ENCODE measurements at places on chromosomes 6 and 20. TPM values are rescaled to one million over a fixed set of nuclear protein-coding genes. Genes with fewer than 3 reads are reported as not detected.

DNA sequence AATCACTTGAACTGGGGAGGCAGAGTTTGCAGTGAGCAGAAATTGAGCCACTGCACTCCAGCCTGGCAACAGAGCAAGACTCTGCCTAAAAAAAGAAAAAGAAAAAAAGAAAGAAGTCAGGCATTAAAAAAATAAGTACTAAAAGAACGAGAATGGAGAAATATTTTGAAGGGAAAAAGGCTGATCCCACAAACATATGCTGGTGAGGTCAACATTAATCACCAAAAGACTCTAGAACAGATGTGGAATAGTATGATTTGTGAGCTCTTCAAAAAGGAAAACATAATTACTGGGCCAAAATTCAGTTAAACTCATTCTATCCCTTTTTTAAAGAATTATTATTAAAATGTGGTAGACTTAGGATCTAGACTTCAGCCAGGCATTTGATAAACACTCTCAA, 61.2 kb upstream of the NRSN1 start:
- no peak for DNase-seq

DNA sequence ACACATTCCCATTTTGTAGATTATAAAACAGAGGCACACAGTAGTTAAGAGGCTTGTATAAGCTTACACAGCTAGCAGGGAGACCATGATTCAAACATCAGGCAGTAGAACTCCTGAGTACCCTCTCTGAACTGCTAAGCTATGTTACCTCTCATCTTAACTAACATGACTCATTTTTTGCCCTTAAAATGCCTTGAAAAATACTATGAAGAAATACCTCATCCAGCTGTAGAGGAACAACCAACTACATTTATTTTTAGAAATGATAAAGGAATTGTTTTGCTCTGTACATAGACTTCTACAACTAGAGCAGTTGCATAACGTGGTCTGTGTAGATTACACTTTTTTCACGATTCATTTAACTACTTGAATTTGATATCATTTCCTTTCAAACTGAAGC, 102.1 kb downstream of the FLRT3 start:
- no peak for DNase-seq

- no peak for DNase-seq
These were observed 127.6 kb downstream of the TTLL2 start for GRCh38 chr6:167452338-167453081.

Gene MYL9
- polyA plus RNA-seq: 64.9 TPM

Gene LHFPL5
- polyA plus RNA-seq: 2.0 TPM

- no peak for DNase-seq
These were observed 41.5 kb downstream of the CTCFL start for GRCh38 chr20:57483287-57484050.

Gene PDYN
- not detected for polyA plus RNA-seq

DNA sequence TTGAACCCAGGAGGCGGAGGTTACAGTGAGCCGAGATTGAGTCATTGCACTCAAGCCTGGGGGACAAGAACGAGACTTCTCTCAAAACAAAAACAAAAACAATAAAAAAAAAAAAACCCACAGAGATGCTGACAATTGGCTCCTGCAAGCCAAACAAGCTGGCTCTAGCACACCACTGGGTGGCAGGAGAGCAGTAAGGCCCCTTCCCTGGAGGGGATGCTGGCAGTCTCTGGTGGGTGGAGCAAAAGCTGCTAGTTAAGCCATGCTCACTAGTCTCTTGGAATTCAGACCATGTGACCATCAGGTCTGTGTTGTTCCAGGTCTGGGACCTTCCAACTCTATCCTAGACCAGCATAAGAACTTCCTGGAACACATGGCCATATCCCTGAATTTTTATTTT, 18.9 kb upstream of the DSN1 start:
- no peak for DNase-seq

- DNase-seq: no peak
These were observed 25.3 kb upstream of the KIAA1586 start for GRCh38 chr6:57021086-57021720.

DNA sequence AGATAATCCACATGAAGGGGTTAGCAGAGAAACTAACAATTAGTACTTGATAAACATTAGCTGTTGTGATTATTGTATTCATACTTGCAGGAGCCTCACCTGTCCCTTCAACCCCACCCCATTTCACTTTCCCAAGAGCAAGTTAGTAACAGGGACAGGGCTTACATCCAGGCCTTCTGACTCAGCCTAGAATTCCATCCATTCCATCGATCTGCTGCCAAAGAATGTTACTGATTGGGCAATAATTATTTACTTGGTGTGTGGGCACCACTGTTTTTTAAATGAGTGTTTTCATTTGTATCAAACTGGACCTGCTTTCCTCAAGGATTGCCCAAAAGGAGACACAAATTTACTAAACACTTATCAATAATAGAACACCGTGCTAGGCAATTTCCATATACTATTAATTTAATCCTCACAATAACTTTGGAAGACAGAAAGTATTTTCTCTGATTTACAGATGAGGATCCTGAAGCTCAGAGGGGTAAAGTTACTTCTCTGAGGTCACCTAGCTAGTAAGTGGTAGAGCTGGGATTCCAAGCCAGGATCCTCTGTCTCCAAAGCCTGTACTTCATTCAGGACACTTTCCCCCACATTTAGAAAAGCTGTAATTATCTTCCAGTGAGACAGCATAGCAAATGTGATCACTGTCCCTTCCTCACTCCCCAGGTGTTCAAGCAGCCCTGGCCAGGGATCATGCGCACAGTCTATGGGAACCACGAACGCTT, 32.8 kb downstream of the GSS start:
- no peak for DNase-seq

GRCh38 chr6:13830803-13831202, 16.4 kb upstream of the MCUR1 start:
- DNase-seq: no peak

Gene HSPA12B
- polyA plus RNA-seq: 4.0 TPM

DNA sequence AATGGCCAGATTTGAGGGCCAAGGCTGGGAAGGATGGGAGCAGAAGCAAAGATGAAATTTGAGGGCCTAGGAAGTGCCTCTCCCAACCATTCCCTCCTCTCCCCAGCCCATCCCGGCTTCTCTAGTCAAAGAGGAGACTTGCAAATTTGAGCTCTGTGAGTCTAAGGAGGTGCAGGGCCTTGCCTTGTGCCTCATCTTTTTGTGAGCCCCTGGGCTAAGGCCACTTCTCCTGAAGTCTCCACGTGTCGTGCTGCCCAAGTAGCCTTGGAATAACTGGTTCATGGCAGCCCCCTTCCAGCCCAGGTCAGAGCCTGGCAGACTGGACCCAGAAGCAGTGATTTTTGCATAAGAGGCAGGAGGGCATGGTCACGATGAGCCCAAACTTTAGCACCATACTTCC, 6.7 kb downstream of the PTGIS start:
- DNase-seq: no peak

GRCh38 chr6:45689926-45690615, 312.3 kb upstream of the SUPT3H start:
- DNase-seq: no peak

Gene IL17F
- polyA plus RNA-seq: not detected

Gene FAM209B
- 1.7 TPM for polyA plus RNA-seq

Gene ZNF334
- polyA plus RNA-seq: 11.6 TPM

- DNase-seq: no peak
These were observed 41.4 kb downstream of the MAP3K7 start for GRCh38 chr6:90545448-90545847.

GRCh38 chr20:1317545-1318255, 11.2 kb downstream of the SDCBP2 start:
- DNase-seq: no peak

Gene ADGRF4
- not detected for polyA plus RNA-seq

Gene MCHR2
- polyA plus RNA-seq: not detected

Gene SUMO4
- polyA plus RNA-seq: not detected

Gene SIGLEC1
- polyA plus RNA-seq: 1.0 TPM

GRCh38 chr6:72954716-72955115, 270.6 kb downstream of the KHDC1L start:
- DNase-seq: no peak

Gene DEFB110
- polyA plus RNA-seq: not detected

DNA sequence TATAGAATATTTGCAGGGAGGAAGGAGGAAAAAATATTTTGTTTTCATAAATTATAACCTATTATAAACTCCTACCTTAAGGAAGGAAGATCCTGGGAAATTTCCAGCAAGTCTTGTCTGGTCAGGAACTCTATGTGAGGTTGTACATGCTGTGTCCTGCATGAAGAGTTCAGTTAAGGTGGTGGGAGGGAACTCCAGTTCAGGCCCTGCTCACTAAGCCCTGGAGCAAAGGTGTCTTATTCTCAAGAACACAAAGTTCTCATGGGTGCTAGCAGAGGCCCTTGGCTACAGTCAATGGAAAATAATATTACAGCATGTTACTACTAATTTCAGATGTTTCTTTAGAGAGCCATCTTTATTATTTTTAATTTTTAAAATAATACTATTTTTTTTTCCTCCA, 3.8 kb upstream of the OGFRL1 start:
- DNase-seq: no peak

- DNase-seq: no peak
These were observed 298.3 kb downstream of the RNGTT start for GRCh38 chr6:88665131-88665530.

DNA sequence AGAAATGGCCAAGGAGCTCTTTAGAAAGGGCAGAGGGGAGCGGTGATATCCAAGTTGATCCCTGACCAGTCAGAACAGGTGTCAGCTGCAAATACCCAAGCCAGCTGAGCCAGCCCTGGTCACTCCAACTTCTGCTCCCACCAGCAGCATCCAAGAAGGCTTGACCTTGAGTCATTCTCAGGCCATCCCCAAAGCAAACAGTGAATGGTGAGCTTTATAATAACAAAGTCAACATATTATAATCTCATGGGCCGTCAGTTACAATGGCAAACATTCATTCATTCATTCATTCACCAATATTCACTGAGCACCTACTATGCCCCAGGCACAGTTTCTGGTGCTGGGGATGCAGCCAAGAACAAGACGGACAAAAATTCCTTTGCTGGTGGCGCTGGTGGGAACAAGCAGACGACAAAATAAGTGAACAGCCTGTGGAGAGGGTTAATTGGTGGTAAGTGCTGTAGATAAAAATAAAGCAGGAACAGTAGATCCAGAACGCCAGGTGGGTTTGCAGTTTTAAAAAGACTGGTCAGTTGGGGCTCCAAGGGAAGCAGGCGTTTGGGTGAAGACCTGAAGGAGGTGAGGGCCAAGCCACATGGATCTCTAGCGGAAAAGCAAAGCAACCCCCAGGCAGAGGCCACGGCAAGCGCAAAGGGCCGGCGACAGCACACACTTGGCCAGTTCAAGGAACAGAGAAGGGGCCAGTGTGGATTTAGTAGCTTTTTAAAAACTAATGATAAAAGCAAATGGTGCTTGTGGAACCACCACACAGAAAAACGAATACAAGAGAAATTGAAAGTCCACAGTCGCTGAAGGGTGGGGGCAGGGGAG, 131.8 kb upstream of the PTPN1 start:
- DNase-seq: no peak

Gene CAGE1
- polyA plus RNA-seq: not detected

Gene MRAP2
- polyA plus RNA-seq: 6.5 TPM

DNA sequence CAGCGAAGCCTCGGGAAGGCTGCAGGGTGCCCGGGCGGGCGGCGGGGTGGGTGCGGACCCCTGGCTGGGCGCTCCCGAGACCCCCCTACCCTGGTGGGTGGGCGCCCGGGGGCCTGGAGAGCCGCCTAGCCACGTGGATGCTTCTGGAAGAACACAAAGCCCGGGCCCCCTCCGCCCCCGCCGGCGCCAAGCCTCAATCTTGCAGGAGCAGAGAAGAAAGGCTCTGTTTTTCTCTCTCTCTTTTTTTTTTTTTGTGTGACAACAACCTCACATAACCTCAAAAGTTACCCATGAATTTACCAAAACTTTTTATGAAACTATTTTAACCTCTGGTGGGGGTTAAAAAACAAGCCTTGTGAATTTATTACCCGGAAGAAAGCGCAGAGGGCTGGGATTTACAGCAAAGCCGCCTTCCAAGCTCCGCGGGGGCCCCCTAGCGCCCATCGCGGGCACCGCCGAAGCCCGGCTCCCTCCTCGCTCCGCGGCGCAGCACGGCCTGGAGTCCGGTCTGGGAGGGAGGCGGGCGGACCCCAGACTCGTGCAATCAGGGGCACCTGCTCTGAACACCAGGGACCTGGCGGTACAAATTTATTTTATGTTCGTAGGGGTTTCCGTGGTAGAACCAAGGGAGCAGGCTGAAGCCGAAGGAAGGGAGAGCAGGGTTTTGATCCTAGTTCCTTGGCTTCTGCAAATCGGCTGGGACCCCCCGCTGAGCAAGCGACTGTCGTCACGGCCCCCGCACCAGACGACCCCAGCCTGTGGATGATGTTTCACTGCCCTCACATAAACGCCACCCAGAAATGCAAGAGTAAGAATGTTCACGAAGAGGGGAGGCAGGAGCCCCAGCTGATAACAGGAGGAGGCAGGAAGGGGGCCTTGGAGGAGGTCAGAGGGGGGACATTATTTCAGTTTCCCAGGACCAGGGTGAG, 58.9 kb downstream of the ZNF831 start:
- peak; percentile 83 for DNase-seq

DNA sequence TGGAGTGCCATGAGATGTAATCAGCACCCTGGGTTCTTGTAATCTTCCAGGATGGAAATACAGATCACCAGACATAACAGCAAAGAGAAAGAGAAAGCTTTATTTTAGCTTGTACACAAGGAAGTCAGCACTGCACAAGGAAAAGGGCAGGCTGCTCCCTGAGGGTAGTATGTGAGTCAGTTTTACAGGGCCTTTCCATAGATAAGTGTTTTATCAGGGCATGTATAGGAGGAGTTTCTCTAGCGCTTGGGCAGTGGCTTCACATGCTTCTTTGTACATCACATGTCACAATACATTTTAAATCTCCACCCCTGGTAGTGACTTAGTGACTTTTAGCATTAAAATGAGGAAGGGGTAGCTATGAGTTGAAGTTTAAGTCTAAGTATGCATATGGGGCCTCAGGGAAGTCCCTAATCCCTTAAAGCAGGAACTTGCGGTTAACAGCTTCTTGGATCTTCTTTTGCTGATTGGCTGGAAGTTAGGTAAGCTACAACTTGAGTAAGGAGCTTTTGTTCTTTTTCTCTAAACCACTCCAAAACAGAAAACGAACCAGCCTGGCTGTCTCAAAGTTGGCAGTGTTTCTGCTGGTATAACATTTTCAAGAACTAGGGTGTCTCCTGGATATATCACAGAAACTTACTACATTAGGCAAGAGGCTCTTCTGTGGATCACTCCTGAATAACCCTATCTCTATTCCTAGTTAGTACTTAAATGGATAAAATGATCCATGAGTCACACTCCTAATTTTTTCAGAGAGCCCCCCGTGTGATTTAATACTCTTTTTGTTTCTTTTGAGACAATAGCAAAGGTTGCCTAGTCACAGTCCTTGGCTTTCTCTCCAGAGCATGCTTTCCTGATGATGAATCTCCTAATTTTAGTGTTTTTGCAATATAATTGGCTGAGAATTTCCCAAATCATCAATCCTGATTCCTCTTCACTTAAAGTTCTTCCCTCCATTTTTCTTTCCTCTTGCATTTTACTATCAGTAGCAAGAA, 60.2 kb downstream of the MRAP2 start:
- no peak for DNase-seq

Gene LY6G5C
- 2.5 TPM for polyA plus RNA-seq

Data from pancreas (tissue), 10 donors.